Spinal cord (tissue), 10 donors: ENCODE measurements at places on chromosomes 7 and 10.
A peak's percentile ranks its signal among the peaks of the same experiment; 100 is the strongest.

DNA sequence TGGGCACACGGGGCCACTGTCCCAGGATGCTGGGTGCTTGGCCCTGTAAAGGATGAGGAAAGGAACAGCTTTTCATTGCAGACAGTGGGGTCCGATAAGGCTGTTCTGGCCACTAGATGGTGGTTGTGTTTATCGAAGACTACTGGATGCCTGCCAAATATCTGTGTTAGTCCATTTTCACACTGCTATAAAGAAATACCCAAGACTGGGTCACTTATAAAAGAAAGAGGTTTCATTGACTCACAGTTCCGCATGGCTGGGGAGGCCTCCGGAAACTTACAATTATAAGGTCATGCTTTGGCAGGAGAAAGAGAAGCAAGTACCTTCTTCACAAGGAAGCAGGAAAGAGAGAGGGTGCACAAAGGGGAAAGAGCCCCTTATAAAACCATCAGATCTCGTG lies 32.2 kb upstream of the GARS1 start:
- DNase-seq, result no peak

DNA sequence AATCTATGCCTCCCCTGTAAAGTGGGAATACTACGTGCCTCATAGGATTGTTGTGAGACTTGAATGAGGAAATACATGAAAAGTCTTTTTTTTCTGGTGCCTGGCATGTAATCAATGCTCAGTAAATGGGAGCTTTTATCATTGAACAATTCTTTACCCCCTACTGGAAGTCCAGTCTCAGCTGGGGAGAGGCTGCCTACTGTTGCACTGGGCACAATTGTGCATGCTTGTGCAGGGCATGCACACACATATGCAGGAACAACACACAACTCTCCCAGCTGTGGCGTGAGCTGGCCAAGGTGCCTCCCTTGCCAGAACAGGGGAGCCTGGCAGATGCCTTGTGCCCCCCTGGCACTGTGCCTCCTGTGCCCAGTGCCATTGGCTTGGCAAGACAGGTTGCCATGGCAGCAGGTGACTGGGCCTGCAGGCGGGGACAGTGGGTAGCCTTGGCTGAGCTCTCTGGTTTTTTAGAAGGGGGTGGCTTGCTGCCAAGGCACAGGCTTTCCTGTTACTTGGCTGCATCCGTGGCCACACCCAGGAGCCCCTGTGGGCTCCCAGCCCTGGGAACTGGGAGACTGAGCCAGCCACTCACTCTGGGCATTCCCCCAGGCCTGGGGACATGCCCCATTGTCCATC lies 16.1 kb upstream of the PALD1 start:
- DNase-seq, result peak; percentile 87

- no peak for DNase-seq
Measured at GRCh38 chr10:123496996-123497660, 169.0 kb upstream of the GPR26 start.

DNA sequence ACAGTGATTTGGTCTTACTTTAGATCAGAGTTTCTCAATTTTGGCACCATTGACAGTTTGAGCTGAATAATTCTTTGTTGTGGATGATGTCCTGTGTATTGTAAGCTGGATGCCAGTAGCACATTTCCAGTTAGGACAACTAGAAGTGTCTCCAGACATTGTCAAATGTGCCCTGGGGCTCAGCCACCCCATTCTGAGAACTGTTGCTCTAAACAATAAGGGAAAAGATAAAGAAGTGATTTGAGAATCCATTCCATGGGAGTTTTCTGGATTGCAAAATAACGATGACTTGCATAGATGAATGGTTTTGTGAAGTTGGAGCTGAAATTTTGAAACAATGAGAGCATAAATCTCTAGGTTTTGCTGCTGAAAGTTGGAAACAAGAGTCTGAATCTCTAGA lies 44.6 kb downstream of the NUP205 start:
- no peak for DNase-seq

DNA sequence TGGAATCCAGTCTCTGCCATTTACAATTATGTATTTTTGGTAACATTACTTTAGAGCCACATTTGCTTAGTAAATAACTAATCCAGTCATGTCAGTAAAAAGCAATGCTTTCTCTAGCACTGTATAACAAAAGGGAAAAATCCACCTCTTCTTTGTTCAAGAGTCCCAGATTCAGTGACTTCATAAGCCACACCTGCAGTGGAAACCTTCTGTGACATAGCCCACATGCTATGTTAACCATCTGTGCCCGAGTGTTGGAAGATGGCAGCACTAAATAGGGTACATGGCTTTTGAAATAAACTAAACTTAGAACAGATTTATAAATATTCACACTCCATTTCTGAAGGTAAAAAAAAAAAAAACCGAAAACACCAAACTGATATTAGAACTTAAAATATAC lies 83.0 kb downstream of the CTTNBP2 start:
- DNase-seq, result no peak

DNA sequence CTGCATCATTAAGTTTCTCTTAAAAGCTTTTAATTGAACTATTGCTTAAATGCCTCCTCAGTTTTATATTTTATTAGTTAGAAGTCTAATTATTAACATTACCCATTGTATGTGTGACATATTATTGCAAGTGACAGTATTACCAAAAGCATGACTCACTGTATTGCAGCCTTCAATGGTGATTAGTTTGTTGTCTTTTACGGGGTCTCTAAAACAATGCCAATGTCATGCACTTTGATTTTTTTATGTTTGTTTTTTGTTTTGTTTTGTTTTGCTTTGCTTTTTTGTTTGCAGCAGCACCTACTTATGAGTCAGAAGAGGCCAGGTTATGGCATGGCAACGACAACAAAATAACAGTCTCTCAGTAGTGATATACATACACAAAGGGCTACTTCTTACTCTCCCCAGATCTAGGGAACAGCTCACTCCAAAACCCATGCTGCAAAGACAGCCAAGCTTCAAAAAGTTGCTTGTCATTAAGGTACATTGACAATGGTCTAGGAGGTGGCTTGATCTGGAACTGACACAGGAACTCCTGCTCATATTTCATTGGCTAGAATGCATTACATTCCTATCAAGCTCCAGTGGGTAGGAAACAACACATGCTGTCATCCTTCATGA lies 293.7 kb upstream of the POM121L12 start:
- DNase-seq, result no peak

DNA sequence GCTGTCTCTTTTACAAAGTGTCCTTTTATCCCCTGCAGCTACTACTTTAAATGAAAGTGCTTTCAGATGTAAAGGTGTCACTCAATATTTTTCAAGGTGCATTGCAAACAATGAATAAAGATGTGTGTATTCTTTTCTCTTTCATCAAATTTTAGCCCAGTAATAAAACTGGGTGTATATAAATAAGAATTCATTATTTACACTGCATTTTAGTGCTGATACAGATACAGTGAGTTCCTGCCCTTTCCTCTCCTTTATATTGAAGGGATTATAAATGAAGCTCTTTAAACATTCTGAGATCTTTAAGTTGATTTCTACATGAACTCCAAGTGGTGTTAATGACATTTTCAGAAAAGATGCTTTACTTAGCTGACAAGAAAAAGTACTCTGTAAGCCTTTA lies 517.5 kb downstream of the PHTF2 start:
- DNase-seq, result no peak

DNA sequence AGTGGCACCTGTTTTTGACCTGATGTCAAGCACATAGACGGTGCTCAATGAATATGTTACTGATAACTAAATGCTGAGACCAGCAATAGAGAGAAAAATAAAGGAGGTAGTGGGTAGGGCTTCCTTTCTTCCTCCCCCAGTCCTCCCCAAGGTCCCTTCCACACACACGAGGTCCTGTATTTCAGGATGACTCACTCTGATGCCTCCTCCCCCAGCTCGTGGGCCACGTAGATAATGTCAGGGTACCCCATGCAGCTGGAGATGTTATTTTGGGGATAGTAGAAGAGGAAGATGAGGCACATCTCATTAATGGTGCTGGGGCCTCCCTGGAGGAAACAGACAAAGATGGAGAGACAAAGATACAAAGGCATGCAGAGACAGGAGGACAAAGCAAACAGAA lies 17.3 kb downstream of the PRSS58 start:
- no peak for DNase-seq

- DNase-seq, result no peak
Measured at GRCh38 chr7:78634093-78634492, 819.4 kb downstream of the MAGI2 start.

GRCh38 chr10:70362328-70362727 lies 20.1 kb downstream of the LRRC20 start:
- DNase-seq, result no peak

DNA sequence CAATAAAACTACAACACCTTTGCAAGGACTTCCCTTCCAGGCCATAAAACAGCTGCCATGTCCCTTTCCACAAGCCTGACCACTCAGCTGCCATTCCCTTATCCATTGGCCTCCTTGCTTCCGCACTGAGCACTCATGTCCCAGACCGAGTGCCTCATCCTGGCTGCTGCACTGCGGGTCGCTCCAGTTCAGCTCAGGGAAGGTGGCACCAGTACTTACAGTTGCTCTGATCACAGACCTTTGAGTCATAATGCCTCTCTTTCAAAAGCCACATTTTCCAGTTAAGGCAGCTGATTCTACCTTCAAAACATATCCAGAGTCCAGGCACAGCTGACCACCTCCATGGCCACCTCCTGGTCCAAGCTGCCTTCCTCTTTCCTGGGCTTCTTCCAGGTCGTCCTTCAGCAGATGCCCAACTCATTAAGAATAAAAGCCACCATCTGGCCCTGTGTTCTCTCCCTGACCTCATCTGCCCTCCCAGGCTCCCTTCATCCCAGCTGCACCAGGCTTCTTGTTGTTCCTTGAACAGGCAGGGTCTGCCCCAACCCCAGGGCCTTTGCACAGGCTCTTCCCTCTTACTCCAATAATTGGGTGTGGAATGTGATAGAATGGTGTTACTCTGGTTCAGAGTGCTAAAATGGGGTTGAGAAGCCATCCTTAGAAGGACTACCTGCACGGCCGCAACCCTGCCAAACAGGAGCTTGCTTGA lies 64.5 kb downstream of the RAMP3 start:
- no peak for DNase-seq

DNA sequence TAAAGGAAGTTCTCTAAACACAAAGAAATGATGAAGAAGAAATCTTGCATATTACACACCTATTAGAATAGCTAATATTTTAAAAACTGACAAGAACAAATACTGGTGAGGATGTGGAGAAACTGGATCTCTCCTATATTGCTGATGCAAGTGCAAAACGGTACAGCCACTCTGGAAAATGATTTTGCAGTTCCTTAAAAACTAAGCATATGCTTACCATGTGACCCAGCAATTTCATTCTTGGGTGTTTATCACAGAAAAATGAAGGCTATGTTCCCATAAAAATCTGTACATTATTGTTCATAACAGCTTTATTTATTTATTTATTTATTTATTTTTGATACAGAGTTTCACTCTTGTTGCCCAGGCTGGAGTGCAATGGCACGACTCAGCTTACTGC lies 14.9 kb upstream of the PLEKHA1 start:
- DNase-seq, result no peak

- no peak for DNase-seq
Measured at GRCh38 chr10:117533507-117534281, 8.9 kb upstream of the EMX2 start.

DNA sequence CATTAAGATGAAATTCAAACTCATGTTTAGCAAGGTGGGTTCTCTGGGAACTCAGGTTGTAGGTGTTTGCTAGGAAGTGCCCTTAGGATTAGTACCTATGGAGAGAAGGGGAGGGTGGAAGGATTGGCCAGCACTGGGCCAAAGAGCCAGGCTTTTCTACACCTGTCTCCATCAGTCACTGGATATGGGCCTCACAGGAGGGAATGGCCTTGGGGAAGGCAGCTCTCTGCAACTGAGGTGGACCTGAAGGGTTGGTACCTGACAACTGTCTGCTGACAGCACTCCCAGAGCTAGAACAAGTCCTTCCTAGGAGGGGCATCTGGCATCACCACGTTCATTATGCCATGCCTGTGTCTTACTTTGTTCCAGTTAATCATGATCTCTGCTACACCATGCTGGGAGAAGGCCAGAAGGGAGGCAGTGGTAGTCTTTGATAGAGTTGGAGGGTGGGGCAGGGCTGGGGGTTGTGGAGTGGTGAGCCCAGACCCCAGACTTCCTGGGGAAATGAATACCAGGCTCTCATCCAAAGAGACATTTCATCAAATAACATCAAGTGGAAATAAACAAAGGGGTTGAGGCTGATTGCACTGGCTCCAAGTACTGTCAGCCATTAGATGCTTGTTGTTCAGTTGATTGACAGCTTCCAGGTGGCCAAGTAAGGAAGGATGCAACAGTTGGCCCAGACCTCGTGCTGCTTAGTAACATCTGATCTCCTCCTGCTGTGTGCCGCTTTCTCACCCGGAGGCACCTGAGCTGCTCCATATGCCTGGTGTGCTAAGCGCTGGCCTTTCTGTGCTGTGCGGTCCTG lies 70.6 kb upstream of the PIK3CG start:
- DNase-seq, result no peak

GRCh38 chr10:92076722-92077121 lies 153.2 kb downstream of the BTAF1 start:
- no peak for DNase-seq

- DNase-seq, result peak; percentile 88
Measured at GRCh38 chr10:63217120-63217605, 84.0 kb downstream of the NRBF2 start.

GRCh38 chr7:101205901-101206664 lies 5.2 kb upstream of the MOGAT3 start:
- no peak for DNase-seq

GRCh38 chr7:81449105-81449504 lies 320.7 kb downstream of the HGF start:
- no peak for DNase-seq

DNA sequence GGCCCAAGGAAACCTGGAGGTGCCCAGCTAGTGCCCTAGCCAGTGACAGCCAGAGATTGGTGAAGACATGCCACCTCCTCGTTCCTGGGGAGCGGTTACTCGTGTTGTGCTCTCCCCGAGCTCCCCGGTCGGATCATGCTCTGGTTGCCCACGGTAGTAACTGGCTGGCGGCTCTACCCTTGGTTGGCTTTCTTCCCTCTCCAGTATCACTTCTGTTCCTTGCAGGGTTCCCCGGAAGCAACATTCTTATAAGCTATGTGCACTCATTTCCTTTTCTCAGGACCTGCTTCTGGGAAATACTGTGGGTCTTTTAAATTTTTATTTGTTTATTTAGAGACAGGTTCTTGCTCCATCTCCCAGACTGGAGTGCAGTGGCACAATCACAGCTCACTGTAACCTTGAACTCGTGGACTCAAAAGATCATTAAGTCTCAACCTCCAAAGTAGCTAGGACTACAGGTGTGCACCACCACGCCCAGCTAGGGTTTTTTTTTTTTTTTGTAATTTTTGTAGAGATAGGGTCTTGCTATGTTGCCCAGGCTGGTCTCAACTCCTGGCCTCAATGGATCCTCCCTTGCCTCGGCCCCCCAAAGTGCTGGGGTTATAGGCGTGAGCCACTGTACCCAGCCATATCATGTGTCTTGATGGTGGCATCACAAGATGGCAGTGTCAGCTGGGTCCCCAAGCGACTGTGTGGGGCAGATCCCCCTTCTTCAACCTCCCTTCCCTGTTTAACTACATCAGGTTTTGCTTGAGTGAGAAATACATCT lies 6.9 kb upstream of the CALHM1 start:
- no peak for DNase-seq

- DNase-seq, result no peak
Measured at GRCh38 chr7:132154248-132154647, 422.0 kb downstream of the PLXNA4 start.

- DNase-seq, result no peak
Measured at GRCh38 chr10:32253821-32254220, 93.1 kb downstream of the EPC1 start.

- DNase-seq, result no peak
Measured at GRCh38 chr10:1361411-1362105, 305.4 kb downstream of the WDR37 start.
